H9 (cell line): ENCODE measurements at places on chromosomes 2 and 18.

GRCh38 chr2:148906124-148906523, 31.1 kb downstream of the KIF5C start:
- no peak for DNase-seq

DNA sequence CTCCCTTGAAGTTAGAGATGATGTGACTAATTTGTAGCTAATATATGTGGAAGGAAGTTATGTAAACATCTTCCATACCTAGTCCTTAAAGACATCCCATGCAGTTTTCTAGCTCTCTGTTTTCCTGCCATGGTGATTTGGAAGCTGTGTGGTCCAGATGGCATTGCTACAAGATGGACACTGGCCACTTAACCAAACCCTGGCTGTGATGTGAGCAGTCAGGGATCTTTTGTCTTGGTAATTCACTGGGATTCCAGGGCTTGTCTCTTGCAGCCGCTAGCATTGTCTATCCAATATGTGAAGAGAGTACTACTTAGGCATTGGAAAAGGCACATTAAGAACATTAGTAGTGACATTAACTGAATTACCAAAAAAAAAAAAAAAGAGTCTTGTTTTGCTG, 139.9 kb upstream of the DOCK10 start:
- DNase-seq: peak; percentile 71

DNA sequence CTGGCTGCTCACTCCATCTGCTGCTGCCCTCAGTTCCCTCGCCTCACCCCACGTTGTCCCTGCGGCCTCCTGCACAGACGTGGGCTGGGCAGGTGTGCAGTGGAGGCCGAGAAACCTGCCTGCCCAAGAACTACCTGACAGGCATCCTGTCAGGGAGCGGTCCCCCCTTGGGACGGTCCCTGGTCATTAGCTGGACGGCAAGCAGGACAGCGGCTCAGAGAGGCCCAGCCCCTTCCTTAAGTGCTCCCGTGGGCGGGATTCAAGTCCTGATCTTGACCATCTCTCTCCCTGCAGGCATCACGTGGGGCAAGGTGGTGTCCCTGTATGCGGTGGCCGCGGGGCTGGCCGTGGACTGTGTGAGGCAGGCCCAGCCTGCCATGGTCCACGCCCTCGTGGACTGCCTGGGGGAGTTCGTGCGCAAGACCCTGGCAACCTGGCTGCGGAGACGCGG, 11.3 kb downstream of the BOK start:
- peak; percentile 31 for DNase-seq

DNA sequence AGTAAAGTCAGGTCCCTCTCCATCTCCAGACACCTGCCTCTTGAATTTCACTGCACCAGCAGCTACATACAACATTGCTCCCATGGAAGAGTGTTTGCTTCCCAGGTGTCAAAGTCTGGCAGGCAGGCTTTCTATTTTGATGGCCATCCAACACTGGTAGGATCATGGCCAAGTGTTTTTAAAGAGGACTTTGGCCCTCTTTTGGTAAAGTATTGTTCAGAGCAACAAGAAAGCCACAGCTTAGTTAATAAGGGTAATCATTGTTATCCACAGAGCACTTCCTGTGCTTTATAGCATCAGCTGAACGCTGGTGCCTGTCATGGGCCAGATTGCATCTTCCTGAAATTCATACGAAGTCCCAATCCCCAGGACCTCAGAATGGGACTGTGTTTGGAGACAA, 133.2 kb downstream of the NCK2 start:
- no peak for DNase-seq

- DNase-seq: no peak
These were observed 428.3 kb downstream of the PARD3B start for GRCh38 chr2:204973616-204974015.

GRCh38 chr2:114281188-114281587, 161.3 kb upstream of the DPP10 start:
- DNase-seq: no peak

- DNase-seq: no peak
These were observed 30.5 kb upstream of the ARMC9 start for GRCh38 chr2:231167745-231168459.

DNA sequence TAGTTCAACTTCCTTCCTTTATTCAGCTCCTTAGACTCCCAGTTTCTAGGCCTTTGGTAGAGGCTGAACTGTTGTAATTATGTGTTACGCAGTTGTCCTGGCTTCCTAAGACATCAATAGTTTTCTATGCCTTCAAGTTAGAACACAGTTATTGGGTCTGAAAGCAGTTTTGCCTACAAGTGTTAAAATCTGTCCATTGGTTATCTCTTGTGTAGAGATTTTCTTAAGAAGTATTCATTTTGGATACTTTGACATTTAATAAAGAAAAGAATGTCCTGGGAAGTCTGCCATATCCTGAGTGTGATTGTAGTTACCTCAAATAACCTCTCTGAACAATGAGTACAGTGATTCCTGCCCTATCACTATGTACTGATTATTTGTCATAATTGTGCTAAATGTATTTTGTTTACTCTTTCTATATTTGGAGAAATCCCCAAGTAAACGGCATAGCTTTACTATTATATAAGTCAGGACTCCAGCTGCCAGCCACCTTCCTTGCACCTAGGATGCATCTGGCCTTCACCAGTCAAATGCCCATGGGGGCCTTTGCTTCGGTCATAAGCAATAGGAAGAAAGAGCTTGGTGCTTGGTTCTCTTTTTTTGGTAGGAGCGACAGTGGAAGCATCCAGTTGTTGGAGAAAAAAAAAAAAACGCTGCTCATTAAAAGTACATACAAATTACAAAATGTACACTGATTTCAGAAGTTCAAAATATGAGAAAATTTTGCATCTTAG, 449.5 kb upstream of the PKDCC start:
- DNase-seq: no peak

- DNase-seq: no peak
These were observed 54.5 kb downstream of the DOCK10 start for GRCh38 chr2:224987733-224988132.

GRCh38 chr2:142734770-142735169, 142.7 kb upstream of the KYNU start:
- DNase-seq: no peak

DNA sequence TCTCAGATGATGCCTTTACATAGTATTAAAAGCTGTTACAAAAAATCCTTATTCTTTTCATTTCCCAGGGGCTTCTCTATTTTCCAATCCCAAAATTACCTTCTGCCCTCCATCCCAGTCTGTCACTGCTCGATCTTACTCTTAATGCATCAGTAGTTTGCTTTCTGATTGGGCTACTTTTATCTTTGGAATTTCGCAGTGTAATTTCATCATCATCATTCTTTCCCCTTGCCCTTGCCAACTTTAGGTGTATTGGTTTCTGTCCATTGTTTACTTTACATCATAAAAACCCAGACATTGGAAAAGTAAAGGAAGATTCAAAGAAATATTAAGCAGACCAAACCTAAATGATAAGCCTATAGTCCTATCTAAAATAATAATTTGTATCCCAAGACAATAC, 457.2 kb downstream of the PIK3C3 start:
- no peak for DNase-seq

GRCh38 chr2:70679259-70679658, 88.7 kb downstream of the ADD2 start:
- peak; percentile 6 for DNase-seq
